ENCODE measurements at places on chromosomes 6 and 20. TPM values are rescaled to one million over a fixed set of nuclear protein-coding genes. Genes with fewer than 3 reads are reported as not detected.

The EGFL8 gene
- total RNA-seq, result 27.1 TPM

The TULP1 gene
- total RNA-seq, result not detected

The WFDC13 gene
- total RNA-seq, result not detected

DNA sequence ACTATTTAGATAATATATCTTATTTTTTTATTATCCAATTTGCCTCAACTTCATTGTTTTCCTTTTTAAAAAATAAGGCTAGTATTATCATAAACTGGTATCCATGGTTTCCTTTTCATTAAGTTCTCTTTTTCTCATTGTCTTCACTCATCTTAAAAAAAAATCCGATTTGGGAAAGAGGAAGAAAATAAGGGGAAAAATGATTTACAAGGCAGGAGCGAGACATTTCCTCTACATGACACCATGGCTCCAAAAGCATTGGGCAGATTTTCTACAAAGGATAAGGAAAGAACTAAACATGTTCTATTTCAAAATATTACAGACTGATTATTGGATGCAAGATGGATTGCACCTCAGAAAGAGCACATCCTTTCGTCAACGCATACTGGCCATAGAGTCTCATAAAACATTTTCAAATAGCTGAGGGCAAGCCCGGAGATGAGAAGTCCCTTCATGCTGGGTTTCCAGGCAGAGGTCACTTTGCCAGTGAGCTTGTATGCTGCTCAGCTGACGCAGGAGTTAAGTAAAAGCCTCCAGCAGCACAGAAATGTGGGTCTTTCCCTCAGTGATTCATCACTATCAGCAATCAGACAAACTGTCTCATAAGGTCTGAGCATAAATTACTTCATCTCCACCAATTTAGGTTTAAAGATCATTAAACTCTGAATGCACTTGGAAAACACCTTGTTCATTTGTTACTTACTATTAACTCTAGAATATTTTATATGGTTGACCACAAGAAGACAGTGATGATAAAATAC is 129.0 kb upstream of the TNFAIP3 start:
- H3K27ac ChIP-seq, result no peak overlapping the region
- DNase-seq, result no peak
- no peak overlapping the region for H3K4me3 ChIP-seq

DNA sequence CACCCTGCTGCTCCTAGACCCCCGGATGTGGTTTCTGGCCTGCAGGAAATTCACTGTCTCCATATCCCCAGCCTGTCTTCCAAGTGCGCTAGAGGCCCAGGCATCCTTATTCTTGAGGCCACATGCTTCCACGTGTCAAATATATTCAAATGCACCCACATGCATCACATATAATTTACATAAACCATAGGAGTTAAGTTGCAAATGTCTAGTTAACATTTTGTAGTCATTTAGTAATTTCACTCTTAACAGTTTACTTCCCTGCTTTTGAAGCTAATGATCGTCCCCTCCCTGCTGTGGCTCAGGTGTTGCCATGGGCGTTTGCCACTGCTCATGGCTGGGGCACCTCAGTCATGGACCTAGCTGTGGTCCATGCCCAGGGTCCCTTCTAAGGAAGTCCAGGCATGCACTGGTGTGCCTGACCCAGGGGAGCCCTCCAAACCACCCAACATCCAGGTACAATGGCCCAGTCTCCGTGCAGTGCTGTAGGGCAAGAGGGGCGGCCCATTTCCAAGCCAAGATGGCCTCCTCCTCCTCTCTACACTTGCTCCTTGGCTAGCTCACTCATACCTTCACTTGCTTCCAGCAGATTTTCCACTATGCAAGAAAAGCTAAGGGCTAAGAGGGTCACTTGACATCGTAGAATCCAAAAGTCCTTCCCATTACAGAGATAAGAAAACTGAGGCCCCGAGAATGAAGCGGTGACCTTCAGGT is 42.4 kb downstream of the FGD2 start:
- H3K27ac ChIP-seq, result no peak overlapping the region
- no peak overlapping the region for H3K4me3 ChIP-seq
- no peak for DNase-seq
- peaks cover 24% of the 10 kb centered on the region for H3K4me1 ChIP-seq
- no peaks in the 10 kb centered on the region for H3K36me3 ChIP-seq

DNA sequence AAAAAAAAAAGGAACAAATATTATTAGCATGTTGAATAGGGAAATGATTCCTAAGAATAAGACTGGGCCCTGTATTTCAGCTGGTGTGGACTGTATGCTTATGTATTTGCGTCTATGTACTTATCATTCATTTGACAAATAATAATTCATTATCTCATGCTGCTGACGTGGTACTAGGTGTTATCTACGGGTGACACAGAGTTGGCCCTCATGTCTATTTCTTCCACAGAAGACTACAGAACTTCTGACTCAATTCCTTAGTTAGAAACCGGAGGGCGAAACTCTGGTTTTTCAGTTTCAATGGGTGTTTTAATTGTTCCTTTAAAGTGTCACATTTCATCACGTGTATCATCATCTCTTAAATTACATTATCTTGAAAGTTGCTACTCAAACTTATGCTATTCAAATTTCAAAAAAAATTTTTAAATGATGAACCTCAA is 305.9 kb downstream of the CLIC5 start:
- peaks cover 1% of the 10 kb centered on the region for H3K27me3 ChIP-seq
- no peak for DNase-seq
- H3K36me3 ChIP-seq, result no peaks in the 10 kb centered on the region
- no peak overlapping the region for H3K4me3 ChIP-seq

All from type B pancreatic cell (in vitro differentiated cells).